ENCODE measurements at places on chromosomes 1 and 21. TPM values are rescaled to one million over a fixed set of nuclear protein-coding genes. Genes with fewer than 3 reads are reported as not detected.

DNA sequence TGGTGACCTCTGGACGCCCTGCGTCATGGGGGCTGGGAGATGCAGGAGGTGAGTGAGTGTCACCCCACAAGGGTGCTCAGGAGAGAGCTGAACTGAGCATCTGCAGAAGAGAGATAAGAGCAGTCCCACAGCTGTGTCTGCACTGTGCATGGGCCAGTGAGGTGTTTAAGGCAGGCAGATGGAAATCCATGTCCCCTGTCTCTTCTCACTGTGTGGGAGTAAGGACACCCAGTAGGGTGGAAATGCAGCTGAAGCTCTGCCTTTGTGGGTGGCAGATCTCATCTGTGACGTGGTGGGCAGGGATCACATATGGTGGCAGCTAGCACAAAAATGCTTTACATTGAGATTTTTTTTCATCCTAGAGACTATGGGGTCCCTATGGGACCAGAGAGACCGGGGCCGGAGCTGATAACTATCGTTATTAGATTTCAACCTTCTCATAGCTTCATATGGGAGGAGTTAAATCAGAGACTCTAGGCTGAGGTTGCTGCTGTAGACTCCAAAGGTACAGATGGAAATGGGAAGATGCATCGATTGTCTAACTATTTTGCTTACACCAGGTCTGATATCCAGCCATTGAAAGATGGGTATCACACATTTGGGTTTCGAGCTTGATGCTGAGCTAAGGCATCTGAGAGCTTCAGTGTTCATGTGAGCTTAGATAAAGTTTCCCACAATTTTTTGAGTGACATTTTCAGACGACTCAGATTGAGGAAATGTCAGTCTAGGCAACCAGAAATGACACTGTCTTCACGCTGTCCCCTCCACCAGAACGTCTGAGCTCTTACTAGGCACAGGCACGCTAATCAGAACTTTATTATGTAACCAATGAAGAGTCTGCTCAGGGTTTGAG is 65.3 kb upstream of the PSEN2 start:
- DNase-seq, result no peak

GRCh38 chr1:170010443-170010842 is 64.1 kb downstream of the KIFAP3 start:
- no peak for DNase-seq

DNA sequence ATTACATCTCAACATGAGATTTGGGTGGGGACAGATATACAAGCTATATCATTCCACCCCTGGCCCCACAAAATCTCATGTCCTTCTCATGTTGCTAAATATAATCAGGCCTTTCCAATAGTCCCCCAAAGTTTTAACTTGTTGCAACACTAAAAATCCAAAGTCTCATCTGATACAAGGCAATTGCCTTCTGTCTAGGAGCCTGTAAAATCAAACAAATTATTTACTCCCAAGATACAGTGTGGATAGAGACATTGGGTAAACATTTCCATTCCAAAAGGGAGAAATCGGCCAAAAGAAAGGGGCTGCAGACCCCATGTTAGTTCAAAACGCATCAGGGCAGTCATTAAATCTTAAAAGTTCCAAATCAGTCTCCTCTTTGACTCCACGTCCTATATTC is 47.0 kb downstream of the SYT14 start:
- no peak for DNase-seq

DNA sequence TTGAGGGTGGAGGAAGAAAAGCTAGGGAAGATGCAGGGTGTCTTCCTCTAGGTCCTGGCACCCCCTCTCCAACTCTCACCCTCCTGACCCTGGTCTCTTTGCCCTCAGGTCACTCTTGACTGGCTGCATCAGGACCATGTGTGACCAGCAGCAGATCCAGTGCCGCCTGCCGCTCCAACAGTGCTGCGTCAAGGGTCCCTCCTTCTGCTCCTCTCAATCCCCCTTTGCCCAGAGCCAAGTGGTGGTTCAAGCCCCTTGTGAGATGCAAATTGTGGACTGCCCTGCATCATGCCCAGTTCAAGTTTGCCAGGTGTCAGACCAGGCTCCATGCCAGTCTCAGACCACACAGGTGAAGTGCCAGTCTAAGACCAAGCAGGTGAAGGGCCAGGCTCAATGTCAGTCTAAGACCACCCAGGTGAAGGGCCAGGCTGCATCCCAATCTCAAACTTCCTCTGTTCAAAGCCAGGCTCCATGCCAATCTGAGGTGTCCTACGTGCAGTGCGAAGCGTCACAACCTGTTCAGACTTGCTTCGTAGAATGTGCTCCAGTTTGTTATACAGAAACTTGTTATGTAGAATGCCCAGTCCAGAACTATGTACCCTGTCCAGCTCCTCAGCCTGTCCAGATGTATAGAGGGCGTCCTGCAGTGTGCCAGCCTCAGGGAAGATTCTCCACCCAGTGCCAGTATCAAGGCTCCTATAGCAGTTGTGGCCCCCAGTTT is 1.8 kb downstream of the KPRP start:
- DNase-seq, result no peak

GRCh38 chr1:81391125-81391828 is 409.5 kb upstream of the ADGRL2 start:
- DNase-seq, result no peak

DNA sequence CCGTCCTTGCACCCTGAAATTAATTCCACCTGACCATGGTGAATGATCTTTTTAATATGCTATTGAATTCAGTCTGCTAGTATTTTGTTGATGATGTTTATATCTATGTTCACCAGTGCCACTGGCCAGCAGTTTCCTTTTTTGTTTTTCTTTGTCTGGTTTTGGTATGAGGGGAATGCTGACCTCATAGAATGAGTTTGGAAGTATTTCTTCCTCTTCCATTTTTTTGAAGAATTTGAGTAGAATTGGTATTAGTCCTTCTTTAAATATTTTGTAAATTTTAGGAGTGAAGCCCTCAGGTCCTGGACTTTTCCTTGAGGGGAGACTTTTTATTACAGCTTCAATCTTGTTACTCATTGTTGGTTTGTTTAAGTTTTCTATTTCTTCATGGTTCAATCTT is 231.6 kb downstream of the MRPL39 start:
- DNase-seq, result no peak

DNA sequence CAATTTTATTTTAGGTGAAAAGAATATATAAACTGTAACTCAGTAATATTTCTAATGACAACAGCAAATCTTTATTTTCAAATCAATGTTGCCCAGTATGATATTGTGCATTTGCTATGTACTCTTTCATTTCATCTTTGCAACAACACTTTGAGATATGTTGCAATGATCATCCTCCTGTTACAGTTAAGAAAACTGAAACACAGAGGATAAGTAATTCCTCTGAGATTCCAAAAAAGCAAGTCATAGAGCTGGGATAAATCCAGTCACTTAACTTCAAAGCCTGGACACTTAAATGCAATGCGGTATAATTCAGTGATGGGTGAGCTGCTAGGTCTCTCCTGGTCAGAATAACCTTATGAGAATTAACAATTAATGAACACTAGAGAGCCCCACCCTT is 48.6 kb upstream of the EXO1 start:
- DNase-seq, result no peak

DNA sequence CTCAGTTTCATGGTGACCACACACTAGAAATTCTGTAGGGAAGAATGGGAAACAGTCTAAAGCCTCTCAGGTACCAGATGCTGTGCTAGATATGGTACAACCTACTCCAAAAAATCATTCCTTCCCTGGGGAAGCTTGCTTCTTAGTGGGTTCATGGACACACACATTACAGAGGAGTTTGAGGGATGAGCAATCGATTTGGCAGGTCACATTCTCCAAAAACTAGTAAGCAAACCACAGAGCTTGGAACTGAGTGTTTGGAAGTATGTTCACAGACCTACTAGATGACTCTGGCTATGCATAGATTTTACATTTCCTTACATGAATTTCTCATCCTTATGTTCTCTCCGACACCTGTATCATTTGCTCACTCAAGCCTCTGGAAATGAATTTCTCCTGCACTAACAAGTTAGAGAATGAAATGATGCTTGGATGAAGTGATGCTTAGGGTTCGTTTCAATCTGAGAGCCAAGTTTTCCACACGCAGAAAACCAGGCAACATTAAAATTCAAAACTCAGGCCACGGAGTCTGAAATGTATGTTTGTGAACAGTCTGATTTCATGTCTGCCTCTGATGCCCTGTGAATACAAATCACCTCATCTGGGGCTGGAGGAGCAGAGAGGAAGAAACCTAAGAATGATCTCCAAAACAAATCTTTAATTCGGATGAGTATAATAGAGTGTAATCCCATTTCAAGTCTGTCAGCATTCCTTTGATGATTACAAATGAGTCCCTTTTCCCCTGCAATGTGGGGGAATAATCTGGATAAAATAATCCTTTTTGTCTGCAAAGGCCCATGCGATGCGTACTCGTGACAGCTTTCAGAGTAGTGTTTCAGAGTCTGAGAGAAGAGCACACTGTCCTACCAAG is 11.0 kb downstream of the EVA1C start:
- DNase-seq, result no peak

GRCh38 chr1:55685560-55685959 is 470.4 kb upstream of the USP24 start:
- no peak for DNase-seq

TIAM1 gene
- total RNA-seq, result 4.7 TPM

TMPRSS2 gene
- not detected for total RNA-seq
